A549 treated with DMSO at 1 μM for 4 hours (cell line): ENCODE measurements at places on chromosomes 1 and 21. TPM values are rescaled to one million over a fixed set of nuclear protein-coding genes. Genes with fewer than 3 reads are reported as not detected.

ZBTB8A gene
- total RNA-seq: 2.9 to 4.6 TPM (median 4.0 TPM) in 5 replicates

VCAM1 gene
- 0.03 to 0.05 TPM (median 0.05 TPM) in 3 of 5 replicates, not detected in the others for total RNA-seq

TRAF3IP3 gene
- not detected in 5 replicates for total RNA-seq

OVAAL gene
- not detected in 5 replicates for total RNA-seq

GJC2 gene
- 0.28 to 0.42 TPM (median 0.39 TPM) in 5 replicates for total RNA-seq

IL10 gene
- total RNA-seq: not detected in 5 replicates

RHCE gene
- 0.09 to 0.19 TPM (median 0.13 TPM) in 3 of 5 replicates, not detected in the others for total RNA-seq
